ENCODE measurements at places on chromosomes 6 and 20.

- no peak for DNase-seq
Observed at GRCh38 chr6:76768556-76768955, 694.7 kb downstream of the HTR1B start.

DNA sequence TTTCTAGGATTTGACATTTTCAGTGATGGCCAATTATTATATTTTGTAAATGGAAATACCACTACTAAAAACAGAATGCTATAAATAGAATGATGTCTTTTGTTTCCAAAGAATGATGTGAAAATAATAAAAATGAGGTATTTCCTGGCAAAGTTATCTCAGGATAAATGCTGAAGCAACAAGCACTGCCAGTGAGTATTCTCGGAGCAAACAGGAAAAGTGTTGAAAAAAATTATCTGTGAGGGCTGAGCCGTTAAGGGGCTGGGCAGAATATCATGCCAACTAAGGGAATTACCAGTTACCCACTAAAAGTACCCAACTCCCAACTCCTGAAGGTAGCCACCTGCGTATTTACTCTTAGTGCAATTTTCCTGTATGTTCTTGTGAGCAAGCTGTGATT is 23.6 kb upstream of the SCAF8 start:
- DNase-seq: no peak

DNA sequence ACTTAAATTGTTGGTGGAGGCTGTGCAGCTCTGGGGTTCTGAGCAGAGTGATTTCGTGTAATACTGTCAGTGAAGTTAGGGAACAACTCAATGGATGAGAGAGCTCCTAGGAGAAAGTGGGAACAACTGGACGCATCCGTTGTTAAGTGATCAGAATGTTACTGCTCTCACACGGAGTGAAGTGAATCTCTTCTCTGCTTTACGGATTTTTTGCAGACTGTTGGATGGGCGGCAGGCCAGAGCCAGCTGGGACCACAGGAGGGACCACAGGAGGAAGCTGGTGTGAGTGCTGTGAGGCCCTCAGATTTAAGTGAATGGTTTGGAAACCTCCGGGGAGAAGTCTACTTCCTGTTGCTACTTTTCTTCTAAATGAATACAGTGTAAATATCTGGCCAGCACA is 23.7 kb upstream of the PPP1R14C start:
- no peak for DNase-seq

- no peak for DNase-seq
Observed at GRCh38 chr20:32330555-32330897, 27.6 kb upstream of the ASXL1 start.

DNA sequence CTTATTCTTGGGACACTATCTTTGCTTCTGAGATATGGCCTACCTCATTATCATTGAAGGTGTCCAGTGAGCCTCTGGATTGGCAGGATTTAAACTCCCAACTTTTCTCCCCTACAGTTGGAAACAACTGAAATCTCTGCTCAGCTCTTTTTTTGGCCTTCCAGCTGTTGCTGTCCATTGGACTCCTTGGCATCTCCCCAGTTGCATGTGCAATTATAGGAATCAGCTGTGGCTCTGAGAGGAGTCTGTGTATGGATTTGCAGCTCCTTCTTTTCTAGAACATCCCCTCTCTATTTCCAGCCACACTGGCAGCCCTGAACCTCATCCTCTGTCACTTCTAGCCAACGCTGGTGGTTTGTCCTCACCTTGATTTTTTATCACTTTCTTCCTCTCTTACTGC is 21.2 kb downstream of the RAB22A start:
- DNase-seq: no peak

DNA sequence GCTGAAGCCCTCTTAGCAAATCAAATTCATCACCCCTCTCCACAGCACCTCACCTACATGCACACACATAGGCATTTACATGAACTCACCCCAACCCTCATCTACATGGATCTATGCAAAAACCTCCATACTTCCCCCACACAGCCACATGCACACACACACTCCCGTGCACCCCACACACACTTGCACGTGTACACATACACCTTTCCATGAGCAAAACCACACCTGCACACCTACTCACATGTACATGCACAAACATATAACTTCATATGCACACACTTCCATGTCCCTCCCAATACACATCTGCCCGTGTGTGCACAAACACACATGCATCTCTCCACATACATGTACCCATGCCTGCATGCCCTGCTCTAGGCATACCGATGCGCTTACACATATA is 23.3 kb downstream of the CST5 start:
- no peak for DNase-seq

DNA sequence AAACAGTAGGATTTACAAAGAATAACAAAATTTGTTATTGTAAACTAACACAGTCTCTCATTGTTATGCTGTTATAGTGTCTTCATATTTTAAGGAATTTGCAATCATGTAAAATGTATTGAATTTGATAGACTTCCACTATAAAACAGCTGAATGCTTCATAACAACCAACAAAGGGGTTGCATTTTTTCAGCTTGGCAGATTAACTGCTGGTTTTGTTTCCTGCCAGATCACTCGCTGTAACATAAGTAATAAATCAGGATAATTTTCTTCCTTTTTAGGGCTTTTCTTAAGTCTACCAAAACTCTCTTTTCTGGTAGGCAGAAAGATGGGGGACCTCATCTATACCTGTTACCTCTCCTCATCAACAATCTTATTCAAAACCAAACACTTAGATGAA is 169.8 kb downstream of the SAMD5 start:
- DNase-seq: no peak

- DNase-seq: no peak
Observed at GRCh38 chr6:123635567-123635966, 1.2 kb downstream of the TRDN start.

DNA sequence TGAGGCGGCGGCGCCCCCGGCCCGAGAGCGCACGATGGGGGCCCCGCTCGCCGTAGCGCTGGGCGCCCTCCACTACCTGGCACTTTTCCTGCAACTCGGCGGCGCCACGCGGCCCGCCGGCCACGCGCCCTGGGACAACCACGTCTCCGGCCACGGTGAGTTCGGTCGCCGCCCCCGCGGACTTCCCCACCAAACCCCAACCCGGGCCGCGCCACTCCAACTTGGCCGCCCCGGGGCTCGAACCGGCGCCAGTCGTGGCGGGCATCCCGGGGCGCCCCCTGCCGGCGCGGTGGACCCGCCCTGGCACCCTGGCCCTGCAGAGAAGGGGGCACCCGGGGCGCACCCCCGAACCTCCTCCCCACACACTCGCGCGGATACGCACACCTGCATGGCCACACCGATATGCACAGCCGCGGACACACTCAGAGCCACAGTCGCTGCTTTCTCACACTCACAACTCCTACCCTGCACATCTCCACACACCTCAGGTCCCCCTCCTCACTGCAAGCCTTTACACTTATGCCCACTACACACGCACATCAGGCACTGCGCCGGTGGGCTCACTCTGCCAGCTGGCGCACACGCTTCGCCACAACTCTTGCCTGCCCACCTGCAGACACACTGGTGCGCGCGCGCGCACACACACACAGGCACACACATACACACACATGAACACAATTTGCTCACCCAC is 535 bp downstream of the VSTM2L start:
- DNase-seq: no peak

- no peak for DNase-seq
Observed at GRCh38 chr20:50335105-50335504, 144.5 kb downstream of the CEBPB start.

Data from activated T-cell treated with anti-CD3 and anti-CD28 coated beads for 24 hours (primary cell).